Temporal lobe (tissue), 4 donors: ENCODE measurements at places on chromosomes 5 and 9. TPM values are rescaled to one million over a fixed set of nuclear protein-coding genes. Genes with fewer than 3 reads are reported as not detected.

The DMRT3 gene
- total RNA-seq, result not detected

The TPPP gene
- 12.5 TPM for total RNA-seq

The PFN3 gene
- total RNA-seq, result 0.74 TPM

The PLAC8L1 gene
- total RNA-seq, result 0.25 TPM

The MARCHF6 gene
- total RNA-seq, result 270 TPM

The ALAD gene
- 14.3 TPM for total RNA-seq

The GPR150 gene
- 0.25 TPM for total RNA-seq

The AHRR gene
- total RNA-seq, result 2.0 TPM

The DRD1 gene
- 4.7 TPM for total RNA-seq

The LCNL1 gene
- total RNA-seq, result 0.74 TPM

The CDK7 gene
- total RNA-seq, result 27.8 TPM

The DNAJC21 gene
- total RNA-seq, result 16.0 TPM

The RARS1 gene
- 120 TPM for total RNA-seq

The CAMK4 gene
- total RNA-seq, result 78.2 TPM

The KCNMB1 gene
- total RNA-seq, result under 0.01 TPM
